Osteocyte (in vitro differentiated cells): ENCODE measurements at places on chromosomes 7 and 10. TPM values are rescaled to one million over a fixed set of nuclear protein-coding genes. Genes with fewer than 3 reads are reported as not detected.

Gene CASTOR2
- total RNA-seq: 23.7 and 25.4 TPM in 2 replicates

Gene TWIST1
- 53.4 and 58.4 TPM in 2 replicates for total RNA-seq

Gene RNF148
- not detected in 2 replicates for total RNA-seq

Gene CPEB3
- 1.9 and 2.0 TPM in 2 replicates for total RNA-seq

Gene CRYGN
- not detected in 2 replicates for total RNA-seq

- H3K4me3 ChIP-seq: no peak overlapping the region
- H3K27me3 ChIP-seq: no peaks in the 10 kb centered on the region
- peak overlapping the region; percentile 20 for H3K27ac ChIP-seq
- peak; percentile 70 for DNase-seq
- H3K36me3 ChIP-seq: no peaks in the 10 kb centered on the region
- peaks cover 11% of the 10 kb centered on the region for H3K4me1 ChIP-seq
Observed at GRCh38 chr7:33807779-33808482, 97.4 kb upstream of the BMPER start.

GRCh38 chr7:114085313-114085591, 166.4 kb upstream of the PPP1R3A start:
- H3K36me3 ChIP-seq: no peaks in the 10 kb centered on the region
- no peak for DNase-seq
- H3K4me3 ChIP-seq: peak overlapping the region; percentile 99
- H3K4me1 ChIP-seq: peaks cover 51% of the 10 kb centered on the region

GRCh38 chr10:79468015-79468560, 22.7 kb upstream of the ZCCHC24 start:
- H3K36me3 ChIP-seq: no peaks in the 10 kb centered on the region
- H3K27ac ChIP-seq: no peak overlapping the region
- no peak for DNase-seq

GRCh38 chr10:99682032-99682431, 22.7 kb downstream of the ENTPD7 start:
- no peak overlapping the region for H3K27ac ChIP-seq
- H3K4me3 ChIP-seq: no peak overlapping the region
- H3K27me3 ChIP-seq: no peaks in the 10 kb centered on the region
- no peak for DNase-seq

- no peaks in the 10 kb centered on the region for H3K36me3 ChIP-seq
- DNase-seq: no peak
- no peak overlapping the region for H3K4me3 ChIP-seq
- H3K27ac ChIP-seq: no peak overlapping the region
Observed at GRCh38 chr10:93614101-93614825, 1.9 kb downstream of the PDE6C start.

DNA sequence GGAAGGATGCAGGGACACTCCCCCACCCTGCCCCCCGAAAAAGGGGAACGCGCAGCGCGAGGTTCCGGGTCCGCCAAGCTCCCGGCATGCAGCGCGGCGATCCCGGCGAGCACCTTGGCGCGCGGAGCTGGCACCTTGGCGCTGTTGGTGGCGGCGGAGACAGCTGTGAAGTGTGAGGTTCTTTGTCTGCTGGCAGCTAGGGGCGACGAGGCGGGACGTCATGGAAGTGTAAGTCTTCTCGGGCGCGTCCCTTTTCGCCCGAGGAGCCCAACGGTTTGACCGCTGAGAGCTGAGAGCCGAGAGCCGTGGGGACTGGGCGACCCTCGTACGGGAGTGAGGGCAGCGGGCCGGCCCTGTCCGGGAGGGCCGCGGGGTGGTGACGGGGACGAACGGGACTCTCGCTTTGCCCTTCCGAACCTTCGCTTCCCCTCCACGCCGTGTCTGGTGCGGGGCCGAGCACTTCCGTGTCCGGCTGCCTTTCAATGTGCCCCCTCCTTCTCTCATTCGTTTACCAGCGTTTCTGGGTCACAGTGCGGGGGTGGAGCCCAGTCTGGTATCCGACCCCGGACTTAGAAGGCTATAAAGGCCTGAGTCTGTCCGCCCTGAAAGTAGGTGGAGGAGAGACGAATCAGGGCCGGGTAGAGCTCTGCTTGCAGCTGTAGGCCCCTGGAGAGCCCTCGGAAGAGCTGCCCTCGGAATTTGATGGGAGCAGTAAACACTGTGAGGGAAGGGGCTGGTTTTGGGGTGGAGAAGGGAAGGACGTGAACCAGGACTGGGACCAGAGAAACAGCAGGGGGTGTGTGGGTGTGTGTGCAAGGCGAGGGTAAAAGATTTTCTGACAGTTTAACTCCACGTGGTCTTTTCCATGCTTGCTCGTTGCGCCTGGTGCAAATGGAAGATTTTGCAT, at the start of gene CRCP:
CRCP (plus strand) TSS at position 105 of the 907 bp plus-strand sequence; CDS start at position 221, 116 bp downstream.
- peaks cover 30% of the 10 kb centered on the region for H3K4me1 ChIP-seq
- no peaks in the 10 kb centered on the region for H3K27me3 ChIP-seq
- H3K4me3 ChIP-seq: peak within 1 kb of the TSS; percentile 100
- DNase-seq: peak; percentile 90
- peaks cover 5% of the 10 kb centered on the region for H3K36me3 ChIP-seq
- peak within 1 kb of the TSS; percentile 97 for H3K27ac ChIP-seq

DNA sequence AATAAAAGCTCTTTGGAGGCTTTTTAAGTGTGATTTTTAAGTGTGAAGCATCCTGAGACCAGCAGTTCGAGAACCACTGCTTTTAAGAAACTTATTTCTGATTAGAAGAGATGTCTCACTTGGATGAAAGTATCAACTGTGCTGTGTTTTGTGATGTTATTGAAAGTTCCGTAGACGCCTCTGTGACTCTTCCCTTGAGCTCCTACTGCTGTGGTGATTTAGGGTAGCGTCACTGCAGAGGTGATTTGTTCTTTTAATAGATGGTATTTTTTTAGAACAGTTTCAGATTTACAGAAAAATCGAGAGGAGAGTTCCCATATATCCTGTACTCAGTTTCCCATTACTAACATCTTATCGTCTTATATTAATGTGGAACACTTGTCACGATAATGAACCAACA, 29.5 kb downstream of the FBH1 start:
- no peak overlapping the region for H3K27ac ChIP-seq
- H3K36me3 ChIP-seq: peaks cover 72% of the 10 kb centered on the region
- no peak overlapping the region for H3K4me3 ChIP-seq
- no peak for DNase-seq
- no peaks in the 10 kb centered on the region for H3K27me3 ChIP-seq

GRCh38 chr7:145082366-145083161, 246.7 kb upstream of the TPK1 start:
- H3K27me3 ChIP-seq: no peaks in the 10 kb centered on the region
- no peak for DNase-seq
- H3K27ac ChIP-seq: no peak overlapping the region
- H3K36me3 ChIP-seq: no peaks in the 10 kb centered on the region
- H3K4me1 ChIP-seq: peaks cover 2% of the 10 kb centered on the region

DNA sequence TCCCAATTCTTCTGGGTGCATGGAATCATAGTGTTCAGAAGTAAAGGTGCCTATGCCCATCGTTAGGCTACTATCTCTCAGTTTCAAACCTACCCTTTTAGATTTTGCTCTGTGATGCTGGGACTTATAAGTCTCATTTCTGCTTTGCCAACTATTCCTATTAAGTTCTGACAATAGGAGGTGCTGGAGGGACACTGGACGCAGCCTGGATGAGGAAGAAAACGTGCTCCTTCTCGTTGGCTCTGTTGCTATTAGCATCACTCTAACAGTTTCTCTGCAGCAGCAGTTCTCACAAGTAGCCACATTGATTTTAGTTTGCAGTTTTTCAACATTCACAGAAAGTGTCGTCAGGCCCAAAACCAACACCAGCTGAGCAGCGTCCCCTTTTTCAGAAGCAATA, 72.4 kb downstream of the ABCC2 start:
- no peak for DNase-seq
- peaks cover 4% of the 10 kb centered on the region for H3K4me1 ChIP-seq
- H3K27ac ChIP-seq: no peak overlapping the region
- H3K36me3 ChIP-seq: no peaks in the 10 kb centered on the region

- no peaks in the 10 kb centered on the region for H3K4me1 ChIP-seq
- no peak for DNase-seq
- H3K4me3 ChIP-seq: no peak overlapping the region
- no peaks in the 10 kb centered on the region for H3K27me3 ChIP-seq
- peaks cover 28% of the 10 kb centered on the region for H3K36me3 ChIP-seq
Observed at GRCh38 chr10:114293075-114293474, 54.0 kb downstream of the VWA2 start.

- no peak overlapping the region for H3K27ac ChIP-seq
- H3K4me3 ChIP-seq: no peak overlapping the region
- no peaks in the 10 kb centered on the region for H3K27me3 ChIP-seq
- no peak for DNase-seq
- no peaks in the 10 kb centered on the region for H3K4me1 ChIP-seq
Observed at GRCh38 chr10:106956216-106956915, 208.1 kb downstream of the SORCS1 start.

- DNase-seq: no peak
- no peaks in the 10 kb centered on the region for H3K27me3 ChIP-seq
- no peak overlapping the region for H3K4me3 ChIP-seq
- H3K27ac ChIP-seq: no peak overlapping the region
Observed at GRCh38 chr7:583410-584121, 63.9 kb upstream of the PDGFA start.
